ENCODE measurements at places on chromosomes 5 and 9. TPM values are rescaled to one million over a fixed set of nuclear protein-coding genes. Genes with fewer than 3 reads are reported as not detected.

GRCh38 chr9:114187827-114188226, 32.5 kb downstream of the COL27A1 start:
- peaks cover 11% of the 10 kb centered on the region for H3K4me1 ChIP-seq
- H3K4me3 ChIP-seq, result no peak overlapping the region
- no peak overlapping the region for H3K27ac ChIP-seq
- no peaks in the 10 kb centered on the region for H3K27me3 ChIP-seq

GRCh38 chr5:170173227-170173626, 59.6 kb upstream of the C5orf58 start:
- no peak for DNase-seq
- H3K27me3 ChIP-seq, result no peaks in the 10 kb centered on the region
- H3K4me1 ChIP-seq, result no peaks in the 10 kb centered on the region
- no peak overlapping the region for H3K27ac ChIP-seq
- no peak overlapping the region for H3K4me3 ChIP-seq

DNA sequence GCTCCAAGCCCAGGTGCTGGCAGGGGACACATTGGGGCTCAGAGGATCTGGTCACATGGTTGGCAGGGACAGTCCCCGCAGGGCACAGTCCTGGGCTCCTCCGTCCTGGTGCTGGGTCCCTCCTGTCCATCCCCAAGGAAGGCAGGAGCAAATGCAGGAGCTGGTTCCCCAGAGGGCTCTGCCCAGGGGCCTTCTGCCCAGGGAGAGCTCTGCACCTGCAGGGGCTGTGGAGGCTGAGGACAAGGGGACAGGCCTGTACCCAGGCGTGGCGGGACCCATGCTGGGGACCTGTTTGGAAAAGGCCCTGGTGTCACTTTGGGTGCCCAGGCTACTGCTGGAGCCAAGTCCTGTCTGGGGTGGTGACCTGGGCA, 7.2 kb downstream of the SPATA31E1 start:
- no peak for DNase-seq
- no peak overlapping the region for H3K27ac ChIP-seq
- no peaks in the 10 kb centered on the region for H3K4me1 ChIP-seq
- H3K4me3 ChIP-seq, result no peak overlapping the region
- no peaks in the 10 kb centered on the region for H3K36me3 ChIP-seq
- H3K27me3 ChIP-seq, result no peaks in the 10 kb centered on the region

GRCh38 chr5:17103461-17103860, 114.0 kb upstream of the BASP1 start:
- H3K27me3 ChIP-seq, result no peaks in the 10 kb centered on the region
- no peak overlapping the region for H3K4me3 ChIP-seq
- no peak for DNase-seq
- H3K4me1 ChIP-seq, result no peaks in the 10 kb centered on the region
- no peaks in the 10 kb centered on the region for H3K36me3 ChIP-seq

- no peak for DNase-seq
- H3K27me3 ChIP-seq, result no peaks in the 10 kb centered on the region
- H3K4me3 ChIP-seq, result no peak overlapping the region
Measured at GRCh38 chr9:114168281-114169028, 13.1 kb downstream of the COL27A1 start.

DNA sequence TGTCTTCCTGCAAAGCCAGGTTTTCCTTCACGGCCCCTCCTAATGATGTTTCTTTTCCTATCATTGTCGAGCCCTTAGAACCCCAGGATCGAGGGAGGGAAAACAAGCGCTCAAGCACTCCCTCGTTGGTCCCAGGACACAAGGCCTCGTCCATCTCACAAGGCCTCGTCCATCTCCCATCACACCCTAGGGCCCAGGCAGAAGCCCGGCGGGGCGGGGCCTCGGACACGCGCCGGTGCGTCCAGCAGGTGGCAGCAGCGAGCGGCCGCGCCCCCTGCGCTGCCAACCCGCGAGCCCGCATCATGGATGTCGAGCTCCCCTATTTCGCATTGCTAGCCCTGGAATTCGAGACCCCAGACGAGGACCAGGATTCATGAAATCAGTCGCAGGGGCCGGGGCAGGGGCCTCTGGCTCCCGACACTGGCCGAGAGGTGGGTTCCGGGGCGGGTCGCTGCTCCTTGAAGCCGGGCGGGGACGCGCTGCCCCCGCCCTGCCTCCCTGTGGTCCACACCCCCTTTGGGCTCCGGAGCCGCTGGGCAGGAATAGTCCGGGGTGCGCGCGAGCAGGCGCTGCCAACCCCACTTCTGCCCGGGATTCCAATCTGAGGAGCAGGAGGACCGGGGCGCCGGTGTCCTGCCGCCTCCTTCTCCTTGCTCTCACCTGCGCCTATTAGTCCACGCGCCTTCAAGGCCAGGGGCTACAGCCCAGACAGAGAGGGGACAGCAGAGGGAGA, at the start of gene ABLIM3:
TSS of gene ABLIM3 (plus strand) at position 270 of the 733 bp plus-strand sequence. CDS start 603 bp downstream, outside the sequence.
- peaks cover 8% of the 10 kb centered on the region for H3K4me1 ChIP-seq
- H3K27me3 ChIP-seq, result no peaks in the 10 kb centered on the region
- H3K27ac ChIP-seq, result peak within 1 kb of the TSS; percentile 89
- peak; percentile 80 for DNase-seq

GRCh38 chr9:106218427-106218826, 524.1 kb downstream of the TMEM38B start:
- no peak for DNase-seq
- H3K27me3 ChIP-seq, result no peaks in the 10 kb centered on the region
- no peaks in the 10 kb centered on the region for H3K36me3 ChIP-seq
- H3K4me1 ChIP-seq, result no peaks in the 10 kb centered on the region
- H3K4me3 ChIP-seq, result no peak overlapping the region
- no peak overlapping the region for H3K27ac ChIP-seq

- H3K27me3 ChIP-seq, result no peaks in the 10 kb centered on the region
- H3K4me1 ChIP-seq, result no peaks in the 10 kb centered on the region
- DNase-seq, result no peak
- no peak overlapping the region for H3K27ac ChIP-seq
- H3K36me3 ChIP-seq, result no peaks in the 10 kb centered on the region
Measured at GRCh38 chr5:96868603-96869371, 7.5 kb upstream of the ERAP2 start.

DNA sequence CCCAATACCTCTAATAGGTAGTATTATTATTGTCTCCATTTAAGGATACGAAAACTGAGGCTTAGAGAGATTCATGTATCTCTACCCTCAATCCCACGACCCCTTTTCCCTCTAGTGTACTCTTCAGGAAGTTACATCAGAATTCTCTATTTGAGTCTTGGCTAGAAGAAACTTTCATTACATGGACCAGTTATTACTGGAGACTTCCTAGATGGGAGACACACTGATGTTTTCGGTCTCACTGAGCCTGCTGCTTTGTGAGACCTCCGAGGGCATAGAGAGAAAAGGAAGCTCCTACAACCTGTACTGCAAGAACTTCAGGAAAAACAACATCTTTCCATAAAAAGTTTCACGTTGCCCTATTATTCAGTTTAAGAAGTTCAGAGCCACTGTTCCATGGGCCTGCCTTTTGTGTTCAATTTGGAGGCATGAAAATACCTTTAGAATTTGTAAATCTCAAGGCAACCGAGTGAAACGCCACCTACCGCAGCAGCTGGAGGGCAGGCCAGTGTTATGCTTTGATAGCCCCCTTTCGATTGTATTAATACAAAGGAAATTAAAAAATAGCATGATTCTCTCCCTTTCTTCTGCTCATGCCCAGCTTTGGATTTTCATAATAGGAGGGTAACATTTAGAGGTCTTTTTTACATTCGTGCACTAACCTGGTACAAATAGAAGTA, 223.3 kb downstream of the EBF1 start:
- H3K4me1 ChIP-seq, result peaks cover 35% of the 10 kb centered on the region
- no peaks in the 10 kb centered on the region for H3K27me3 ChIP-seq
- no peak for DNase-seq

DNA sequence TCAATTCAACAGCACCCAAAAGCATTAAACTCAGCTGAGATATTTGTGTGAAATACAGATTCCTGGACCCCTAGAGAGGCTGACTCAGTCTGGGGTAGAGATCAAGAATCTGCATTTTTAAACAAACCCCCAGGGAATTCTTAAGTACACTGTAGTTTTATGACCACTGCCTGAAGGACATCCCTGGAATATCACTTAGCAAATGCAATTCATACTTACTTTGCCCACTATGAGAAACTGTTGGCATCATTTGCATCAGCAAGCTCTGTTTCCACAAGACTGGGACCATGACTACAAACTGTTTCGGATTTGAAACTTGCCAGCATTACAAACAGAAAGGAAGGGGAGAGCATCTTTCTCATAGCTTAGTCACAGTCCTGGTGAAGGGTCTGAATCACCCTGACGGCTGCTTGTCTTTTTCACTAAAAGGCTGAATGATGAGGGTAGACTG, 63.7 kb downstream of the MLLT3 start:
- no peak overlapping the region for H3K4me3 ChIP-seq
- no peak for DNase-seq
- H3K27ac ChIP-seq, result no peak overlapping the region
- H3K4me1 ChIP-seq, result peaks cover 24% of the 10 kb centered on the region

The CA9 gene
- total RNA-seq, result 0.47 TPM
